NCI-H1417 treated with DMSO at 0.1 percent for 48 hours (cell line): ENCODE measurements at places on chromosomes 2 and 18.

GRCh38 chr2:83282841-83283240 lies 1176.2 kb downstream of the SUCLG1 start:
- no peak for DNase-seq

- DNase-seq = no peak
These were observed 120.0 kb upstream of the TTN start for GRCh38 chr2:178927173-178927572.

- no peak for DNase-seq
These were observed 11.9 kb downstream of the FIGN start for GRCh38 chr2:163723881-163724280.

DNA sequence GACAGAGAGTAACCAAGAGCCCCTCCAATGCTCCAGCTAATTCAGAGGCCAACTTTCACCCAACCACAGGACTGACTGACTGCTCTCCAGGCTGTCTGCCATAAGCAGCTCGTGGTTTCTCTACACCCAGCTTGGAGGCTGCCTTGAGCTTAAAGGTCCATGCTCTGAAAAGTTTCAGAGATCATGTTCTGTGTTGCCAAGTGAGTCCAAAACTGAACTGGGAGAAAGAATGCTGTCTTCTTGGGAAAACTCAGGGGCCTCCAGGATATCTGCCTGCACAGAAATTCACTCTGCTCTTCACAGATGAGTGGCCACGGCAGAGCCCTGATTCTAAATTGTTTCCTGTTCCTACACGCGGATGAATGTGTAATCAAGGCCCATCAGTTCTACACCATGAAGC lies 51.1 kb downstream of the LPIN2 start:
- DNase-seq = no peak
